ENCODE measurements at places on chromosomes 2 and 18. TPM values are rescaled to one million over a fixed set of nuclear protein-coding genes. Genes with fewer than 3 reads are reported as not detected.

WNT6 gene
- total RNA-seq: not detected

TCF23 gene
- not detected for total RNA-seq

IL1RL2 gene
- total RNA-seq: 3.1 TPM

MC4R gene
- not detected for total RNA-seq

Measured in fibroblast of lung (primary cell).